ENCODE measurements at places on chromosomes 6 and 20.

- DNase-seq, result no peak
Measured at GRCh38 chr6:34202329-34203201, 34.1 kb upstream of the HMGA1 start.

DNA sequence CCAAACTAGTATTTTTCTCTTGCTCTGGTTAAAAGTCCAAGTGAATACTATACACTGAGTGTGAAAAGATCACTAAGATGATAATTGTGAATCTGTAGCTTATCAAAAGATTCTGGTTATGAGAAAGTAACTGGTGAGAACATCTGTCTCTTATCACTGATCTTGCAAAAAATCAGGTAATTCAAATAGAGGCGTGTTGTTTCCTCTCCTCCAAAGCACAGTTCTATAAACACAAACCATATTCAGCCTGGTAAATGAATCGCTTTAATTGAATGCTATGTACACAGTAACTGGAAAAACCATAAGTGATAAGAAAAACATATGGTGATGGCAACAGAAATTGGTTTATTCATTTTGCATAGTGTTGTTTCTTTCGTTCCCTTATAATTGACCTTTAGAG is 161.0 kb downstream of the RALGAPA2 start:
- DNase-seq, result no peak

DNA sequence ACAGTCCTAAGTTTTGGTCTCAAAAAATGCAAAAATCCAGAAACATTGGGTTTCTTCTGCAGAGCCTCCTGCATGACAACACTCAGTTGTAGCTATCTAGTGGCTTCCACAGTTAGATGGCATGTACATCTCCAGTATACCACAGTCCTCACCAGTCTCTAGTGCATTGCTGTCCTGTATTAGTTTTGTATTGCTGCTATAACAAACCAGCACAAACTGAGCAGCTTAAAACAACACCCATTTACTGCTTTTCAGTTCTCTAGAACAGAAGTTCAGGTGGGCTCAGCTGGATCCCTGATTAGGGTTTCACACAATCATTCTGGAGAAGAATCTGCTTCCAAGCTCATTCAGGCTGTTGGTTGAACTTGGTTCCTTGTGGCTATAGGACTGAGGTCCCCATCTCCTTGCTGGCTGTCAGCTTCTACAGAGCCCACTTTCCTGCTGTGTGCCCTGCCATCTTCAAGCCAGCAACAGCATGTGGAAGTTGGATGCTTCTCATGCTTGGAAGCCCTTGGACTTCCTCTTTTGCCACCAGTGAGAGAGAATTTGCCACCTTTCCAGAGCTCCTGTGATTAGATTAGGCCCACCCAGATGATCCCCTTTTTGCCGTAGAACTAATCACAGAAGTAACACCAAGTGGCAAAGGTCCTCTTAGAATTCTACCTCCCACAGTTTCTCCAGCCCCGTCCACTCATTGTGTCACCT is 48.9 kb upstream of the TBC1D7 start:
- DNase-seq, result no peak

DNA sequence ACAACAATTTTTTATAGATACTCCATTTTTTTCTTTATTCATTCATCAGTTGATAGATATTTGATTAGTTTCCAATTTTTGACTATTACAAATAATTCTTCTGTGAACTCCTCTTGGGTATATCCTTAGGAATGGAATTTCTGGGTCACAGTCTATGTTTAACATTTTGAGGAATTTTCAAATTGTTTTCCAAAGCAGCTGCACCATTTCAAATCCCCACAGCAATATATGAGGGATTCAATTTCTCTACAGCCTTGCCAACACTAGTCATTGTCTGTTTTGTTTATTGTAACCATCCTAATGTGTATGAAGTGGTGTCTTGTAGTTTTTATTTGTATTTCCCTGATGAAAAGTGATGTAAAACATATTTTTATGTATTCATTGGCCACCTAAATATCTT is 320.3 kb upstream of the DEFB112 start:
- DNase-seq, result no peak

GRCh38 chr6:3855866-3856265 is 6.7 kb downstream of the FAM50B start:
- no peak for DNase-seq

DNA sequence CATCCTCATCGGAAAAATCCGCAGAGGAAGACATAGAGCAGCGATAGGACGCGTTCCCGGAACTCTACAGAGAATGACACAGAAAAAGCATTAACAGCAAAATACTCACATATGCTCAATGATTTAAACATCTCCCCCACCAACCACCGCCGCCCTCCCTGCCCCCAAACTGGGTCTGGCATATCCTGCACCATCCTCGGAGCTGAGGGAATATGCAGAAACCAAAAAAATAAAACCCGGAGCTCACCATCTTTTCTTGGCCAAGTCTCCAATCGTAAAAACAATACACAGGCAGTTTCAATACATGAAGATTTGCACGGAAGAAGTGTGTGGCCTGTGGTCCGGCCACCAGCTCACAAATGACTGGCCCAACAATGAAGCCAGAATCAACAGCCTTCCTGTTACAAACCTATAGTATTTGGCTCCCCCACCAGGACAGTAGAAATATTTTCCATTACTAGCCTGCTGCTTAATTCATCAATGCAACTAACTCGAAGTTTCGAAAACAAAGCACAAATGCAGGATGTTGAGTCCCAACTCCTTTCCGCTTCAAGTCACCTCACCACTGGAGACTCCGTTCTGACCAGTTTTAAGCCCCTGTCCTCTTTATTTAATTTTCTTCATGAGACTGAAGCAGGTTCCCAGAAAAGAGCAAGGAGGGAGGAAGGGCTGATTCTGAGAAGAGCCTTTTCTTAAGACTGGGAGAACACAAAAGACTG is 103.2 kb upstream of the BEND6 start:
- DNase-seq, result no peak
